ENCODE measurements at places on chromosomes 11 and 22.

GRCh38 chr22:27416511-27417420, 384.8 kb downstream of the MN1 start:
- DNase-seq: no peak

DNA sequence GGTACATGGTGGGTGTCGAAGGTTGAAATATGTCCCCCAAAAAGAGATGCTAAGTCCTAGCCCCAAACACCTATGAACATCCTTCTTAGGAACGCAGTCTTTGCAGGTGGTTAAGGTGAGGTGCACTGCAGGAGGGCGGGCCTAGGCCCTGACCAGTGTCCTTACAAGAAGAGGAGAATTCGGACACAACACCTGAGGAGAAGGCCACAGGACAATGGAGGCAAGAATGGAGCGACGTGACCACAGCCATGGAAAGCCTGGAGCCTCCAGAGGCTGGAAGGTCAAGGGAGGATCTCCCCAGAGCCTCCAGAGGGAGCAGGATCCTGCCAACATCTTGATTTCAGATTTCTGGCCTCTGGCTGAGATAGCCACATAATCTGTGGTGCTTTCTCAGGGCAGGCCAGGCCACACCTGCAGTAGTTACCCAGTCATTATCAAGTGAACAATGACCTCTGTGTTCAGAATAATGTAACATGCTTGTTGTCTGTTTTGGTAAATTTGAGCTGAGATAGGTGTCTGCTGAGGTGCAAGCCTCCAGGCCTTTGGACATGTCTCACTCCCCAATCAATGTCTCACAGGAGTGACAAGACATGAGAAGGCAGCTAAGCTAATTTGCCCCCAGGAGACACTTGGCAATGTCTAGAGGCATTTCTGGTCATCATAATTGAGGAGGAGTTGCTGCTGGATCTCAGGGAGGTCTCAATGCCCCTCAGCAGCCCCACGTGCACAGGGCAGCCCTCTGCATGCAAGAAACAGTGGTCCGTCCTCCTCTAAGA, 498.9 kb downstream of the BRD1 start:
- no peak for DNase-seq

- DNase-seq: no peak
Observed at GRCh38 chr11:79458709-79459108, 17.9 kb upstream of the TENM4 start.

DNA sequence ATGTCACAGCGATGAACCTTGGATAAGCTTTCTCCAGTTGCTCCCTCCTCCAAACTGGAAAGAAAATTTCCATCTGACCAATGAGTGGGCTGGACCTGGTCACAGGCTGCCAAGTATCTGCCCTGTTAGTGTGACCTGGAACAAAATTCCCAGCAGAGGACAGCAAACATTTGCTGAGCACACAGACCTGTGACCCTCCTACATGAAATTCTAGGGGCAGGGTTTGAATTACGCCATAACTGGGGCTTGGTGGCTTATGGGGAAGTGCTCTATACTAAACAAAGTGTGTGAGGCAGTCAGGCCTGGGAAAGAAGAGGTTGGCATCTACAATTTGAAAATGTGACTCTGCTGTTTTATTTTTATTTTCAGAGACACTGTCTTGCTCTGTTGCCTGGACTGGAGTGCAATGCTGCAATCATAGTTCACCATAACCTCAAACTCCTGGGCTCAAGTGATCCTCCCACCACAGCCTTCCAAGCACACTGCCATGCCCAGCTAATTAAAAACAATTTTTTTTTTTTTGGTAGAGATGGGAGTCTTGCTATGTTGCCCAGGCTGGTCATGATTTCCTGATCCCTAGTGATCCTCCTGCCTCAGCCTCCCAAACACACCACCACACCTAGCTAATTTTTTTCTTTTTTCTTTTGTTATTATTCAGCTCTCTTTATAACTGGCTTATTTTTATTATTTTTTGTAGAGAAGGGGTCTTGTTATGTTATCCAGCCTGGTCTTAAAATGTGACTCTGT, 13.6 kb upstream of the XBP1 start:
- DNase-seq: no peak

GRCh38 chr11:96235751-96236150, 107.2 kb downstream of the MAML2 start:
- no peak for DNase-seq

- DNase-seq: no peak
Observed at GRCh38 chr11:91850533-91851275, 373.9 kb upstream of the FAT3 start.

- no peak for DNase-seq
Observed at GRCh38 chr11:107816028-107816427, 42.6 kb downstream of the SLC35F2 start.

GRCh38 chr11:62402226-62402959, 16.4 kb upstream of the SCGB1A1 start:
- DNase-seq: no peak

DNA sequence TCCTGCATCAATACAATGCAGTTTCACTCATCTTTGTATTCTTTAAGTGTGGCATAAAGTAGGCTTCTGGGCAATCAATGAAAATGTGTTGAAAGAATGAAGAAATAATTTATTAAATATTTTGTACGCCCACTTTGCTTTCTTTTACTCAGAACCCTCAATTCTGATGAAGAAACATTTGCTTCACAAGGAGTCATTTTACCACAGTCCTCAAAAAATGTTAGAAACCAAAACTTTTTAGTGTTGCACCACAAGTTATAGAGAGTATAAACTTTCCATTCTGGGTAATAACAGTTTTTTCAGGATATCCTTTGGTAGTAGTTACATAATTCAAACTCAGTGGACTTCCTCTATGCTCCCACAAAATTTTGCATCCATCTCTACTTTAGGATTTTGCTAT, 360.5 kb downstream of the DLG2 start:
- no peak for DNase-seq

GRCh38 chr22:33440756-33441155, 382.6 kb upstream of the SYN3 start:
- DNase-seq: no peak

DNA sequence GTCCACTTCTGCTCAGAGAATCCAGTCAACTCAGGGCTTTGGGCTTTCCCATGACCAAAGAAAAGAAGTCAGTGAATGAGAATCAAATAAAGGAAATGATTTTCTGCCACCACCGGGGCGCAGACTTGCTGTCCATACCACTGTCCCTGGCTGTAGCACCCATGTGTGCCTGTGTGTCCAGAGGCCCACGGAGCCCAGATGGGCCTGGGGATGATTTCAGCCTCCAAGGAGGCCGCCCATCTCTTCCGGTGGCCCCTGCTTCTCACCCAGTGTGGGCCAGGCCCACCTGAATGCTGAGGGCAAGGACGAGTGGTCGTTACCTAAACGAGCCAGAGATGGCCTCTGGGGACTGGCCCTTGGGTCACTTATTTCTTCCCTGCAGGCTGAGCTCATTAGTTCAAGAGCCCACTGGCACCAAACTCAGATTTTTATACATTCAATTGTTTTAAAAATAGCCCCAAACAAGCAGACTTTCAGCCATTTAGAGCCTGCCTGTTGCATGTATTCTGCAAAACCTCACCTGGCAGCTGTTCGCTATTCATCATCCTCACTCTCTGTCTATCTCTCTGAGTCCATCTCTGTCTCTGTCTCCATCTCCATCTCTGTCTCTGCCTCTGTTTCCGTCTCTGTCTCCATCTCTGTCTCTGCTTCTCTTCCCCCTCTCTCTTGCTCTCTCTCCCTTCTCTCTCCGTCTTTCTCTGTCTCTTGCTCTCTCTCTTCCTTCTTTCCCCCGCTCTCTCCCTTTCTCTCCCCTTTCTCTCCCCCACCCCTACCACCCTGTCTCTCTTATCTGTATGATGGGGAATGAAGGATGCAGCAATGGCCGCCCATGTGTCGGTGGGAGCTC, 24.2 kb downstream of the KRTAP5-5 start:
- DNase-seq: no peak

DNA sequence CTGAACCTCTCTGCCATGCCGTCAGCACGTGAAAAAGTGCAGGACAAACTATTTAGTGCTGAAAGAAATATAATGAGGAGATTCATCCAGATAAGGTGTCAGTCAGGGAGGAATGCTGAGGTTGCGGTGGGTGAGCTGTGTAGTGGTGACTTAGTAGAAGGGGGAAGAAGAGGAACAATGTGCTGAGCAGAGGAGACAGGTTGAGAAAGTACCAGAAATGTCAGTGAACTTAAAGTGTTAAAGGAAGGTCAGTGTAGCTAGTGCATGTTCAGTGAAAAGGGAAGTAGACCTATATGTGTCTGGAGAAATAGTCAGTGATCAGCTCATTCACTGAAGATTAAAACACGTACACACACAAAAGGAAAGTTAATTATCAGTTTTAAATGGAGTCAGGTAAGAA, 237.6 kb upstream of the CCDC179 start:
- DNase-seq: no peak

DNA sequence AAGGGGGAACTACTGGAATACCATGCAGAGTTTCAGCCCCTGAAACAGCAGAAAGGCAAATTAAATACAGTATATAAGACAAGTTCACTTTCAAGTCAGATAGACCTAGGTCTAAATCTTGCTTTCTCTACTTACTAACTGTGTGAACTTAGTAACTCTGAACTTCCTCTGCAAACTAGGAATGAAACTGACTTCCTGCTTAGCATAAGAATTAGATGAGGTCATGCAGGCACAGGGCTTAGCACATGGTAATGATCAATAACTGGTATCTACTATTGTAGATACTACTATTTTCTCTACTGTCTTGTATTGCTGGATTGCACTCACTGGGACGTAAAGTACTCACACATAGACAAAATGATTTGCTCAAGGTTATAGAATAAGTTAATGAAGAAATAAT, 51.5 kb upstream of the MTNR1B start:
- no peak for DNase-seq

DNA sequence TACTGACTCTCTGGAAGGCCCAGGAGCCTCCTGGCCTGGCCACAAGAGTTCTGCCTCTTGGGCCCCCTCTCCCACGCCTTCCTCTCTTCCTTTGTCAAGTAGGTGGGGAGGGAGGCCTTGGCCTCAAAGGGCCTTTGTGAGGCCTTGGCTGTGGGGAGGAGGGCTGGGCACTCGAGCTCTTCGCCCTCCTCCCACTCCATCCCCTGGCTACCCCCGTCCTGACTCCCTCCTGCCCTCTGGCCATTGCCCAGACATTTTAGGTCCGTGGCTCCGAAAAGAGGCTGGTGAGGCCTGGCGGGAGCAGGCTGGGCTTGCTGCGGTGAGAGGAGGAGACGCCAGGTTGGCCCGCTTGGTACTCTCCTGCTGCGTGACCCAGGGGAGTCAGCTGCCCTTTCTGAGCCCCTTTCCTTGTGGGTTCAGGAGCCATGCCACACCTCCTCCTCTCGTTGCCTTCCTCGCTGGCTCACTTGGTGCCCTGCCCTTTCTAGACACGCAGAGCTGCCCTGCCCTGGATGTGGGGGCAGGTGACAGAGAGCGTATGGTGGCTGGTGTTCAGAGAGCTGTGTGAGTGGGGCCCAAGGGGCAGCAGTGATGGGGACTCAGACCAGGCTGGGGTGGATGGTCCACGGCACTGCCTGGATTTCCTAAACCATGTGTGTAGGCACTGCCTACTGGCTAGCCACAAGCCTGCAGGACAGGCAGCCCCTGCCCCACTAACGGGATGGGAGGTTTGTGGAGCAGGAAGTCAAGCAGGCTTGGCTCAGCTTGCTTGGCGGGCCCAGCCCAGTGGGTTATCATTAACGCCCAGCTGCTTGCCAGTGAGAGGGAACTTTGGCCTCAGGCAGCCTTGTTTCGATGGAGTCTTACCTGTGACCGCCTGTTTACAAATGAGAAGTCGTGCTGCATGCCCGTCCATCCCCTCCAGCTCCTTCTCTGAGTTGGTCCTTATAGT, 15.8 kb upstream of the OMP start:
- no peak for DNase-seq

DNA sequence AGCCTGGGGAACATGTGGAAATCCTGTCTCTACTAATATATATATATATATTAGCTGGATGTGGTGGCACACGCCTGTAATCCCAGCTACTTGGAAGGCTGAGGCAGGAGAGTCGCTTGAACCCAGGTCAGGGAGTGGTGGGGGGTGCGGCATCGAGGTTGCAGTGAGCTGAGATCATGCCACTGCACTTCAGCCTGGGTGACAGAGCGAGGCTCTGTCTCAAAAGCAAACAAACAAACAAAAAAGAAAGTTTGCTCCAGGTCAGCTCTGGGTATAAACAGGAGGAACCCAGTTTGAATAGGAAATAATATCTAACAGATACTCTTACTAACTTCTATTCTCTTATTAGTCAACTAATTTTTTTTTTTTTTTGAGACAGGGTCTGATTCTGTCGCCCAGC, 34.3 kb upstream of the CECR2 start:
- no peak for DNase-seq

GRCh38 chr11:83544846-83545245, 258.7 kb upstream of the CCDC90B start:
- DNase-seq: no peak

GRCh38 chr22:41659941-41660340, 28.7 kb downstream of the SNU13 start:
- no peak for DNase-seq

DNA sequence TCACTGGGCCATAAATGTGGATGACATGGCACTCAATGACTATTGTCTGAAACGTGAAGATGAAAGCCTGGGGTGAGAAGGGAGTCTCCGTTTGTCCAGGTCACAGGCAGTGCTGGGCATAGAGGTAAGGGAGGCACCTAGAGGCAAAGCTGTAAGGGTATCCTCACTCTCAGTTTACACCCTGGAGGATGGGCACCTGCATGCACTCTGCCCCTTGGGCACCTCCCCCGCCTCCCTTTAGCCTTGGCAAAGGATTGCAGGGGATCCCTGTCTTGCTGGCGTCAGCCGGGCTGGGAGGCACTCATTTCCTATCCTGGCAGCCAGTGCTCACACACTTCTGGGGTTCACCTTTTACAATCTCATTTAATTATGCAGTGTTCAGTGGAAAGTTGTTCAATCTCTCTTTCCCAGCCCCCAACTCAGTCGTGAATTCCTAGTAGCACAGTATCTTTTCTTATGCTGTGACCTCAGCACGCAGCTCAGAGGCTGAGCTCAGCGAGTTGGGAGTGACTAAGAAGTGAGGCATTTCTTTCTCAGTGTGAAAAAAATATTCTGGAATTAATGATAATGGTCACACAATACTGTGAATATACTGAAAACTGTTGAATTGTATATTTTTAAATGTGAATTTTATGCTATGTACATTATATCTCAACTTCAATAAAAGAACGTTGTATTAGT, 866.6 kb downstream of the BRD1 start:
- DNase-seq: no peak

All from esophagus squamous epithelium (tissue), 5 donors.